CD14-positive monocyte (primary cell): ENCODE measurements at places on chromosomes 1 and 21. TPM values are rescaled to one million over a fixed set of nuclear protein-coding genes. Genes with fewer than 3 reads are reported as not detected.
A peak's percentile ranks its signal among the peaks of the same experiment; 100 is the strongest.

DNA sequence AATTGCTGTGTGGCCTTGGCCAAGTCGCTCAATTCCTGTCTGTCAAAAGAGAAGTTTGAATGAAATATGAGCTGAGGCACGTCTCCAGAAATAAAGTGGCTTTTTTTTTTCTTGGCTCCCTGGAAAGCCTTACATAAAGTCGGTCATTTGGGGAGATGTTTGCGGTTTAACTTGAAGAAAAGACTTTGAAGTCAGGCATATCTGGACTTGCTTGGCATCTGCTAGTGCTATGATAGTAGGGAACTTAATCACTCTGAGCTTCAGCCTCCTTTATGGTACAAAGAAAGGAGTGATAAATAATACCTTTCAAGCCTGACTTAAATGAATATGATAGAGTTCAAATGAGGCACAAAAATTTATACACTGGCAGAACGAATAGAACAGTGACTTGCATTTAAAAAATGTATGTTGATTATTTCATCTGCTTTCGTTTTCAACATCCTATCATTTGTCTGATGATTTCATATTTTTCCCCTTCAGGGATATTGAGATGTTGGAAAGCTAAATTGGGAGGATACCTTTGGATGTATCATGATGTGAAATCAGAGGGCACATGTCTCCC is 60.2 kb downstream of the FASLG start:
- no peak for DNase-seq
- H3K36me3 ChIP-seq, result no peaks in the 10 kb centered on the region
- H3K4me3 ChIP-seq, result no peak overlapping the region
- H3K27me3 ChIP-seq, result no peaks in the 10 kb centered on the region

DNA sequence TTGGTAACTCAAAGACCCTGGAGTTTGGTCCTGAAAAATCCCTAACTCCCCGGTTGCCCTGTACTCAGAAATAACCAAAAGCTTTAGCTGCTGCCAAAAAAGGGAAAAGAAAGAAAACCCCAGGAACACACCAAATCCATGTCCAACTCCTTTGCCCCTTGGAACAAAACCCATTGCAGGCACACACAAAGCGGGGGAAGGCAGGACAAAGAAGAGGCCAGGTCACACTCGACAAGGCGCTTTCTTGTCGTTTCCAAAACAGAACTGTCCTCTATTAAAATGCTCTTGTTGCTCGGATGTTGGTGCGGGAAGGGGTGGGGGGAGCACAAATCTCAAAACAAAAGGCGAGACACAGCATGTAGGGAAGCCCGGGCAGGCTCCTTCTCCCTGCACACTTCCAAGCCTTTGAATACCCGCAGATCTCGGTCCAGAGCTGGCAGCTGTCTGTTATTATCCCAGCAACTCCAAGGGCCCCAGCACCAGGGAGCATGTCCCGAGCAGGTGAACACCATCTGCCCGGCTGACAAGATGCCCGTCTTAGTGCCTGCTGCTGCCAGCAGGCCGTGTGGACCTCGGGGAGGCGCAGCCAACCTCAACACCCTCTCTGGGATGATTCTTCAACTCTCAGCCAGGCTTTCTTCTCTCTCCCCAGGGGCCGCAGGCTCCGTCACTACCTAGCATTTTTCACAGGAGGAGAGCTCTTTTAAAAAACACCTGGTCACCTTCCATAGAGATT is 96.4 kb downstream of the SSBP3 start:
- no peaks in the 10 kb centered on the region for H3K27me3 ChIP-seq
- H3K27ac ChIP-seq, result no peak overlapping the region
- no peaks in the 10 kb centered on the region for H3K4me1 ChIP-seq
- no peak overlapping the region for H3K4me3 ChIP-seq

DNA sequence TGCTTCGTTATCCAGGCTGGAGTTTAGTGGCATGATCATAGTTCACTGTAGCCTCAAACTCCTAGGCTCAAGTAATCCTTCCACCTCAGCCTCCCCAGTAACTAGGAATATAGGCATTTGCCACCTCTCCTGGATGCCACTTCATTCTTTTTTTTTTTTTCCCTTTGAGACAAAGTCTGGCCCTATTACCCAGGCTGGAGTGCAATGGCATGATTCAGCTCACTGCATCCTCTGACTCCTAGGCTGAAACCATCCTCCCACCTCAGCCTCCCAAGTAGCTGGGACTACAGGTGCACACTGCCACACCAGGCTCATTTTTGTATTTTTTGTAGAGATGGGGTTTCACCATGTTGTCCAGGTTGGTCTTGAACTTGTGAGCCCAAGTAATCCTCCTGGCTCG is 19.3 kb downstream of the OSBPL9 start:
- peaks cover 6% of the 10 kb centered on the region for H3K4me1 ChIP-seq
- H3K27me3 ChIP-seq, result no peaks in the 10 kb centered on the region
- no peak for DNase-seq
- no peak overlapping the region for H3K4me3 ChIP-seq
- no peaks in the 10 kb centered on the region for H3K36me3 ChIP-seq

DNA sequence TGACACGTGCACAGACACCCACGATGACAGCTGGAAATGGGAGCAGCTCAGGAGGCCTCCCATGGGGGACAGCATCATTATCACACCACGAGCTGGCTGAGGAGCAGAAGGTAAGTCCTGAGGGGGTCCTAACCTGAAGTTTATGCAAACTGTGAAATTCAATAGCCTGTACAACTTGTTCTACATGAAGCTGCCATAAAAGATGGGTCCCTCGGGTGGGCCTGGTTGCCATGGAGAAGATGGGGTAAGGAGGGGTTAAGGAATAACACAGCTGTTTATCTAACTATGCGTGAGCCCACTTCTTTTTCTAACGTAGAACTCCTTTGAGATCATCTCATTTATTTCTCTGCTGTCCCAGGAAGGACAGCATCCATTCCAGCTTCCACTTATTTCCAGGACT is 163.4 kb upstream of the CD34 start:
- no peak for DNase-seq
- H3K27ac ChIP-seq, result no peak overlapping the region
- no peak overlapping the region for H3K4me3 ChIP-seq

- no peaks in the 10 kb centered on the region for H3K27me3 ChIP-seq
- H3K4me1 ChIP-seq, result no peaks in the 10 kb centered on the region
- no peak overlapping the region for H3K27ac ChIP-seq
- DNase-seq, result no peak
- H3K4me3 ChIP-seq, result no peak overlapping the region
Measured at GRCh38 chr1:183131166-183131565, 54.9 kb upstream of the LAMC2 start.

DNA sequence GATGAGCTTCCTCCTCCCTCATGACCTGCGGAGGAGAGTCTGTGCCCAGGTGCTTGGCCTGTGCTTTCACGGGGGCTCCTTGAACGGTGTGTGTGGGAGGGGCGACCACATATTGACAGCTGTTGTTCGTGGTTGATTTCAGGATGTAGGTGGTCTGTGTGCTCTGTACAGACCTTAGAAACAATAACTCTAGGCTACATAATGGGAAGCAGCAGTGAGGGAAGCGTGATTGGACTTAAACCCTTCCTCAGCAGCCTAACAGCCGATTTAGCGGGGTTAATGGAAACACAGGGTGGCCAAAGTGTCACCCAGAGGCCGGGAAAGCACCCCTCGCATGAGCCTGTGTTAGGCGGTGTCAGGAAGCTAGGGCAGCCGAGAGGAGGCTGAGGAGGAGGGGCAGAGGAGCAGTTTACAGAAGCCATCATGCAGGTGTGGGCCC is 56.0 kb downstream of the TBCE start:
- H3K4me3 ChIP-seq, result no peak overlapping the region
- H3K27ac ChIP-seq, result no peak overlapping the region
- H3K36me3 ChIP-seq, result peaks cover 9% of the 10 kb centered on the region

DNA sequence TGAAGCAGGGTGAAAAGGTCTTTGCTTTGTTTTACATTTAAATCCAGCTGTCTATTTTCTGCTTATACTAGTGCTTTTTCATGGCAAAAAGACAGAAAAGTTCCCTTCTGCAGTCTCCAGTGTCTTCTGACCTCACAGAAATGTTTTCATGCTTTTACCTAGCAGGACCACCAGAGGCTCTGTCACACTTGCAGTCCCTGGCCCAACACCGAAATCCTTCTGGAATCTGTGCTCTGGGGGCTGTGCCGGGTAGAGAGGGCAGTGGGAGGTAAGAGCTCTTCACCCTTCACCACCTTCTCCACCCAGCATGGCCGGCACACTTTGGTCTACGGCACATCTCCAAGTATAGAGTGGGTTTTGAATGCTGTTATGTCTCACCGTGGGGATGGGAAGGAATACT is 20.8 kb downstream of the GNAT2 start:
- H3K4me1 ChIP-seq, result peaks cover 4% of the 10 kb centered on the region
- H3K27me3 ChIP-seq, result no peaks in the 10 kb centered on the region
- H3K27ac ChIP-seq, result no peak overlapping the region
- DNase-seq, result no peak
- peaks cover 66% of the 10 kb centered on the region for H3K36me3 ChIP-seq
- H3K4me3 ChIP-seq, result no peak overlapping the region

GRCh38 chr21:27424601-27425000 is 457.7 kb upstream of the ADAMTS5 start:
- H3K27me3 ChIP-seq, result no peaks in the 10 kb centered on the region
- no peaks in the 10 kb centered on the region for H3K4me1 ChIP-seq
- no peak for DNase-seq
- H3K4me3 ChIP-seq, result no peak overlapping the region
- H3K36me3 ChIP-seq, result no peaks in the 10 kb centered on the region

GRCh38 chr1:221783936-221784335 is 42.0 kb upstream of the DUSP10 start:
- H3K4me3 ChIP-seq, result no peak overlapping the region
- no peak for DNase-seq
- no peaks in the 10 kb centered on the region for H3K36me3 ChIP-seq
- H3K27ac ChIP-seq, result no peak overlapping the region
- peaks cover 57% of the 10 kb centered on the region for H3K4me1 ChIP-seq

GRCh38 chr1:229786974-229787610 is 161.0 kb downstream of the URB2 start:
- no peaks in the 10 kb centered on the region for H3K36me3 ChIP-seq
- no peak overlapping the region for H3K27ac ChIP-seq

GRCh38 chr21:31409831-31410487 is 65.9 kb upstream of the TIAM1 start:
- H3K27ac ChIP-seq, result no peak overlapping the region
- peaks cover 9% of the 10 kb centered on the region for H3K4me1 ChIP-seq
- no peak overlapping the region for H3K4me3 ChIP-seq
- no peak for DNase-seq
- no peaks in the 10 kb centered on the region for H3K27me3 ChIP-seq

- DNase-seq, result no peak
- H3K27me3 ChIP-seq, result no peaks in the 10 kb centered on the region
- no peak overlapping the region for H3K27ac ChIP-seq
- peaks cover 77% of the 10 kb centered on the region for H3K36me3 ChIP-seq
Measured at GRCh38 chr1:228740543-228741317, 5.5 kb downstream of the RHOU start.

GRCh38 chr1:50697440-50698421 is 262.3 kb downstream of the FAF1 start:
- H3K4me3 ChIP-seq, result no peak overlapping the region
- no peak for DNase-seq
- H3K36me3 ChIP-seq, result no peaks in the 10 kb centered on the region
- H3K4me1 ChIP-seq, result no peaks in the 10 kb centered on the region
- no peaks in the 10 kb centered on the region for H3K27me3 ChIP-seq

DNA sequence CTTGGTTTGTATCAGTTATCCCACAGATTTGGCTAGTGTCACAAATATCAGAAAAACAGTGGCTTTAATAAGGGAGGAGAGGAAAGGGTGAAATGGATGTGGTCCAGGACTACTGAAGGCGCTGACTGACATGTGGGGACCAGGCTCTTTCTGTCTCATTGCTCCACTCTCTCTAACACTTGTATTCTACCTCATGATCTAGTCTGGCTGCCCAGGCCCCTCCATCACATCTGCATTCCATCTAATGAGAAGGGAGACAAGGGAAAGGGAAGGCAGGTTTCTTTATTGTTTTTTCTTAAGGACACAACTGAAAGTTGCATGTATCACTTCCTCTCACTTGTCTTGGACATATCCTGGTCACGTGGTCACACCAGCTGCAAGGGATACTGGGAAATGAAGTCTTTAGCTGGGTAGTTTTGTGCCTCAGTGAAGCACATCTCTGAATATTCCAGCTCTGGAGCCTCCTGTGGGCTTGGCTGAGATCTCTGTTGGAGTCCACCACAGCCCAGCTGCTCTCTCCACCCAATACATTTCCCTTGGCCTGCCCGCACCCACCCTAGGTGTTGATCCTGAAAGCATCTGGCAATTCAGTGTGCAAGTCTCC is 42.0 kb upstream of the PADI2 start:
- DNase-seq, result peak; percentile 64
- peaks cover 4% of the 10 kb centered on the region for H3K4me1 ChIP-seq
- H3K27me3 ChIP-seq, result no peaks in the 10 kb centered on the region
- no peak overlapping the region for H3K4me3 ChIP-seq
- no peaks in the 10 kb centered on the region for H3K36me3 ChIP-seq

- no peak overlapping the region for H3K4me3 ChIP-seq
- no peak for DNase-seq
- no peaks in the 10 kb centered on the region for H3K27me3 ChIP-seq
- H3K36me3 ChIP-seq, result no peaks in the 10 kb centered on the region
- no peaks in the 10 kb centered on the region for H3K4me1 ChIP-seq
- no peak overlapping the region for H3K27ac ChIP-seq
Measured at GRCh38 chr21:24372506-24372905, 1234.8 kb downstream of the MRPL39 start.

- H3K4me1 ChIP-seq, result peaks cover 9% of the 10 kb centered on the region
- no peak overlapping the region for H3K27ac ChIP-seq
- H3K36me3 ChIP-seq, result peaks cover 51% of the 10 kb centered on the region
Measured at GRCh38 chr1:204574865-204575163, 58.6 kb downstream of the MDM4 start.

DNA sequence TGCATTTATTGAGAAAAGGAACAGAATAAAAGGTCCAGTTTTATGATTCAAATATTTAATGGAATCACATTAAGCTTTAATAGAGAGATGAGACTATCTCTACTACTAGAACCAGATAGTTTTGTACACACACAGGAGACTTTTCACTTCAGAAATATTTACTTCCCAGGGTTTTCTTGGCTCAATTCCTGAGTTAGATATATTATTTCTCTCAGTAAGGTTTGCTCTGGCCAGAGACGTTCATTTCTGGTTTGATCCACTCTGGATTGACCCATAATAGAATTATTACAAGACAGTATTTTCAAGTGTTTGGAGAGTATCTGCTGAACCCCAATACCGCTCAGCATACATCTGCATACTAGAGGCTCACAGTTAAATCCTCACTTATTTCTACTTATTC is 1.3 kb upstream of the RCOR3 start:
- peaks cover 5% of the 10 kb centered on the region for H3K36me3 ChIP-seq
- DNase-seq, result no peak
- no peaks in the 10 kb centered on the region for H3K27me3 ChIP-seq
- H3K27ac ChIP-seq, result peak overlapping the region; percentile 95

GRCh38 chr1:213987927-213988506 is at the start of gene PROX1:
Gene PROX1 (plus strand): TSS chr1:213987973. CDS start chr1:213996536, 8,563 bp downstream.
- peaks cover 17% of the 10 kb centered on the region for H3K4me1 ChIP-seq
- H3K36me3 ChIP-seq, result no peaks in the 10 kb centered on the region
- H3K27ac ChIP-seq, result no peak within 1 kb of the TSS
- H3K27me3 ChIP-seq, result peaks cover 72% of the 10 kb centered on the region
- DNase-seq, result no peak
- H3K4me3 ChIP-seq, result peak within 1 kb of the TSS; percentile 75

Gene SLC45A3
- polyA plus RNA-seq, result 0.11 TPM

Gene INTS11
- polyA plus RNA-seq, result 46.2 TPM

Gene KRTAP21-2
- polyA plus RNA-seq, result not detected in 2 replicates

Gene RORC
- 0.03 TPM in 1 of 2 replicates, not detected in the other for polyA plus RNA-seq

Gene NENF
- polyA plus RNA-seq, result 42.3 TPM

Gene CD1B
- 2.7 TPM for polyA plus RNA-seq

Gene EPHX1
- 20.4 and 23.8 TPM in 2 replicates for polyA plus RNA-seq

Gene KLHDC8A
- not detected in 2 replicates for polyA plus RNA-seq

Gene MTHFR
- polyA plus RNA-seq, result 8.5 TPM
